ENCODE measurements at places on chromosomes 5 and 9.

DNA sequence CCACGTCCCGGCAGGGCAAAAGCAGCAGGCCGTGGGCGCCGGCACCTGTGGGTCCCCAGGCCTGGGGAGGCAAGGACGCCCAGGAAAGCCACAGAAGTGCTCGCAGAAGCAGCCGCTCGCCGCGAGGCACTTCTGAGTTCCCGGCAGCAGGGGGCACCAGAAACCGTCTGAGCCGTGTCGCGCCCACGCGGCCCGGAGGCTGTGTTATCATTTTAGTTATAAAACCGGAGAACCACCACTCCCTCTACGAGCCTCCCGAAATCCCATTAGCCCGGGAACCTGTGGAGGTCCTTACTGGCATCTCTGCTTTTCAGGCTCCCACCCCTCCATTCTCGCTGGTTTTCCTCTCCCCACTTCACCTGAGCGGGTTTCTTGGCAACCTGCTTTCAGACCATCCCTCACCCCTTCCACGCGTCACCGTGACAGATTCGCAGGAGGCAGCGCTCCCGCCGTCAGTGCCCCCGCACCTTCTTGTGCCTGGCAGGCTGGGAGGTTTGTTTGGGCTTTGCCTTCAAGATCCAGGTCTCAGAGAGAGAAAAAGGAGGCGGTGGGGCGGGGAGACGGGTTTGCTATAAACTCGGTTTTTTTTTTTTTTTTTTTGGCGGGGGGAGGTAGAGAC is 2.3 kb downstream of the GDNF start:
- no peak for DNase-seq

GRCh38 chr9:114016101-114016500 is 62.0 kb downstream of the AMBP start:
- DNase-seq: no peak

DNA sequence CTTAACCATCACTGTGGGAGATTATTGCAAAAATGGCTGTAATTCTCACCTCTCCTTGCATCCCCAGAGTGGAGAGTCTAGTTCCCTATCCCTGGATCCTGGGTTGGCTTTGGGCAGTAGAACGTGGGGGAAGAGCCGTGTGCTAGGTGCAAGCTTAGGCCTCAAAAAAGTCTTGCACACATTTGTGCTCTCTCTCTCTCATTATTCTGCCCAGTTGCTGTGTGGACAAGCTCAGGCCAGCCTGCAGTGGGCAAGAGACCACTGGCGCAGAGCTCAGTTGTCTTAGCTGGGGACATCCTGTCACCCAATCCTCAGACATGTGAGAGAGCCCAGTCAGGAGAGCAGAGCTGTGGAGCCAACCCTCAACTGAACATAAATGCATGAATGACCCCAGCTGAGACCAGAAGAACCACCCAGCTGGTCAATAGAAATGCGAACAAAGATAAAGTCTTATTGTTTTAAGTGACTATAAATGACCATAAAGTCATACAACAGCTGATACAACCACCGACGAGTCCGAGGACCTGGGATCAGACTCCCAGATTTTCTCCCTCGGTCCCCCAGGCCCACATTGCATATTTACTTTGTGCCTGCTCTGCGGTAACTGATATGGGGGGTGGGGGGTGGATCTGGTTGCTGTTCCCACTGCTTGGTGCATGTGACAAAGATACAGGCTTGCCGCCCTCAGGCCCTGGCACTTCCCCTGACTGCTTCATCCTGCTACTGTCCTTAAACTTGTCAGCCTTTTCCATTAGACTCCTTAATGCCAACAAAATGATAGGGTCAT is 166.4 kb upstream of the MVB12B start:
- no peak for DNase-seq

DNA sequence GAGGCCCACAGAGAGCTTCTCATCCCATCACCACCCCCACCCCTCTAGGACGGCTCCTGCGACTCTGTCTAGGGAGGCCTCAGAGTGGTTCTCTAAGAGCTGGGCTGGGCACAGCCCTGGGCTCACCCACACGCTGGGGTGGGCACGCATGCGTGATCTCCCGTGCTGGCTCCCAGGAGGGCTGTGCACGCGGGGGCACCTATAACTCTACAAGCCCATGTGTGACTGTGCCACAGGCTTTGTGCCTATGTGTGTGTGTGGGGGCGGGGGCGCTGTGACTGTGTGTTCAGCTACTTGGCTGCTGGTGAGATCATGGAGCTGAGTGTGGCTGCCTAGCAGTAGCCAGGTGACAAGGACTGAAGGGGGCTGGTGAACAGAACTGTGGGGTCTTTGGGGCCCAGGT is 32.2 kb downstream of the NDUFA8 start:
- no peak for DNase-seq

GRCh38 chr5:180136630-180137381 is 65.2 kb upstream of the RNF130 start:
- no peak for DNase-seq

DNA sequence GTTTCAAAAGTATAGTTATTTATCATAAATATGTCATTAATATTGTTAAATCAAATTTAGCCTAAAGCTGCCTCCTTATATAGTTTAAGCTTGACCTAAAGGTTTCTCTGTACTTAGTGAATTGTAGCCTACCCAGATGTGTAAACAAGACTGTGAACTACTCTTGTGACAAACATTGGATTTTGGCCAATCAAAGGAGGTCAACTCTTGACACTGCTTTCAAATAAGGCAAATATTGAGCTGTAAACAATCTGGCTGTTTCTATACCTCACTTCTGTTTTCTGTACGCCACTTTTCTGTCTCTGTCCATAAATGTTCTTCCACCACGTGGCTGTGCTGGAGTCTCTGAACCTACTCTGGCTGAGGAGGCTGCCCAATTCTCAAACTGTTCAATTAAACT is 51.2 kb downstream of the FXN start:
- DNase-seq: peak; percentile 61

DNA sequence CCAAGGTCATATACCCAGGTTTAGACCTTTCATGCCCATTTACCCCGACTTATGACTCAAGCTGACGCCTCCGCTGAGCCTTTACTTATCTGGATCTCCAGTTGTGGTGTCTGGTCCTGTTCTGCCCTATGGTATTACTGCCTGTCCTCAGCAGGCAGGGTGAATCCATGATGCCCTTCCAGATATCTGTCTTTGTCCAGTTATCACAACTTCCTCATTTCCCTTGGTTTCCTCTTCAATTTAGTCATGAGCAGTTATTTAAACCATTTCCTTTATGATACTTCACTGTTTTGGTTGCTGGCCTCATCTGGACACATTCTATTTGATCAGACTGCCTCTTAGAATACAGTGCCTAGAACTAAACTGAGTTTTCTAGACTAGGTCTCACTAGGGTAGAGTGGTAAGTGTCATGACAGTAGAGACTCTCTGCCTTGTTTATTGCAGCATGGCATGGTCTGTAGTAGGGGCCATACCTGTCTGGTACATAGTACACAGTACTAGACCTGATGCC is 93.3 kb downstream of the MELK start:
- DNase-seq: no peak

GRCh38 chr9:106755736-106756135 is 107.2 kb upstream of the ZNF462 start:
- no peak for DNase-seq

GRCh38 chr5:156497804-156498208 is 170.8 kb downstream of the SGCD start:
- no peak for DNase-seq

GRCh38 chr9:33082128-33082527 is 5.7 kb upstream of the SMU1 start:
- DNase-seq: peak; percentile 81

DNA sequence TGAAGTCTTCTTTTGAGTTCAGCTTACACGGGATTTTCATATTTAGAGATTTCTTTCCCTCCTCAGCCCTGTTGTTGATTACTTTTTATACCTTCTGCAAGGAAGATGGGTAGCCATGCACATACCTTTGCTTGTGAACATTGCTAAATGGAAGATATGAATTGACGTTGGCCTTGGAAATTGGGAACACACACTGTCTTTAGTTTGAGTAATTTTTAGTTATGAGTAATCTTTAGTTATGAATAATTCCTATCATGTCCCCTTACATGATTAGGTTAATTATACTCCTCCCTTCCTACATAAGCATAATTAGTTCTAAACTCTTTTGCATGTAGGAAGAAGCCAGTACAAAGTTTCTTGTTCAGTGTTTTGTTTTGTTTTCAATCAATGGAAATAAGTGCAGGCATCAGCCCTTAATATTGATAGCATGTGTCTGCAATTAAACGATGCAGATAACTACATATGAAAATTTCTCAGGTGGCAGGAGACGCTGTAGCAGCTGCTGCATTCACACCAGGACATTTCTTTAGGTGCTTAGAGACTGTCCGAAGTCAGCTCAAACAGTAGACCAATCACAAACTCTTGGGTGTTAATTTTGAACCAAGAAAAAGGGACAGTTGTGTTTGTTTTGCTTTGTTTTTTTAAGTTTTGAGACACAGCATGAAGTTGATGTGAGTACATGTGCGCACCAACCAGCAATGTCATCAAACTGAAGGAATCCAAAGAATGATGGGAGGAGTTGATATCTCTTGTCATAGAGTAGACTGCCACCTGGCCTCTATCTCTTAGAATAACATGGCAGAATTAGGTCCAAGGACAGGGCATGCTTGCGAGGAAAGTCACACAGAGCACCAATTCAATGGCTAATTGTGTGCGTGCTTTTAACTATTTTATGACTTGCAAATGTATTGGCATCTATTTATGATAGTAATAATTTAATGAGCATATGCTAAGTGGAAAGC is 51.4 kb downstream of the SMARCA2 start:
- DNase-seq: peak; percentile 52

DNA sequence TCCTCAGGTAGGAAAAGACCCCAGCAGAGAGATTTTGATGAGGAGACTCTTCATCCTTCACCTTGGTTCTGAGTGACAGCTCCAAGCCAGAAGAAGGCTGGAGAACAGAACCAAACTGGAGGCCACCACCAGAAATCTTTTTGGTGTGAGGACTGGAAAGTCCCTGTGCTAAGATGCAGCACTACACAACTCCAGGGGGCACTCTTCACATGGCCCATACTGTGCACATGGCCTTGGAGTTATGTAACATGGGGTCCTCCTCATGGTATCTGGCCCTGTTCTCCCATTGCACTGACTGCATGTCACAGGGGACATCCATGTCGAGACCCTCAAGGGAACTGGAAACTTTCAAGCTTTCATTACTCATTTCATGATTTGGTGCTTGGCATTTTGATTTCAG is 17.3 kb upstream of the STX17 start:
- no peak for DNase-seq

GRCh38 chr5:154087260-154087659 is 48.5 kb downstream of the MFAP3 start:
- no peak for DNase-seq

DNA sequence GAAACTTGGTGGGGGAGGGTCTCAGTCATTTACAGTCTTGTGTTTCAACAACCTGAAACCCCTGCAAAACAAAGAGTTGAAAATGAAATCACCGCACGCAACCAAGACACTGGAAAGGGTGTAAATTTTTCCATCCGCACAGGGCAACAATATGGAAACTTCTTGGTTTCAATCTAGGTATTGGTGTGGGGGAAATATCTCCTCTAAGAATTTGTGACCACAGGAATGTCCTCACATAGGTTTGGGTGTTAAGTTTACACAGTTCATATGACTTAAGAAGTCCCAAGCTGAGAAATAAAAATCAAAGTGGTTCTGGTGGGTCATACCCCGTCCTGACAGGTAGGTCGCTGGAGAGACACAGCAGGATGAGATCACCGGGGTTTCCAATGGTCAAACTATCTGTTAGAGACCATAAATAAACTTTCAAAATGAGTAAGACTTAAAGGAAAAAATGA is 51.9 kb upstream of the PIP5K1B start:
- DNase-seq: no peak

DNA sequence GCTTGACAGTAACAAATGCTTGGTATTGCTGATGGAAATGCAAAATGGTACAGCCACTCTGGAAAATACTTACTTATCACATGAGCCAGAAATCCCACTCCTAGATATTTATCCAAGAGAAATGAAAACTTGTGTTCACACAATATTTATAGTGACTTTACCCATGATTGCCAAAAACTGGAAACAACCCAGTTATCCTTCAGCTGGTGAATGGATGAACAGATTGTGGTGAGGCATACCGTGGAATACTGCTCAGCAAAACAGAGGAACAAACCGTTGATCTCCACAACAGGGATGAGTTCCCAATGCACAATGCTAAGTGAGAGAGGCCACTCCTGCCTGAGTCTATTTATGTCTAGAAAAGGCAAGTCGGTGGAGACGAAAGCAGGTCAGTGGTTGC is 40.5 kb upstream of the LRRC14B start:
- DNase-seq: no peak

DNA sequence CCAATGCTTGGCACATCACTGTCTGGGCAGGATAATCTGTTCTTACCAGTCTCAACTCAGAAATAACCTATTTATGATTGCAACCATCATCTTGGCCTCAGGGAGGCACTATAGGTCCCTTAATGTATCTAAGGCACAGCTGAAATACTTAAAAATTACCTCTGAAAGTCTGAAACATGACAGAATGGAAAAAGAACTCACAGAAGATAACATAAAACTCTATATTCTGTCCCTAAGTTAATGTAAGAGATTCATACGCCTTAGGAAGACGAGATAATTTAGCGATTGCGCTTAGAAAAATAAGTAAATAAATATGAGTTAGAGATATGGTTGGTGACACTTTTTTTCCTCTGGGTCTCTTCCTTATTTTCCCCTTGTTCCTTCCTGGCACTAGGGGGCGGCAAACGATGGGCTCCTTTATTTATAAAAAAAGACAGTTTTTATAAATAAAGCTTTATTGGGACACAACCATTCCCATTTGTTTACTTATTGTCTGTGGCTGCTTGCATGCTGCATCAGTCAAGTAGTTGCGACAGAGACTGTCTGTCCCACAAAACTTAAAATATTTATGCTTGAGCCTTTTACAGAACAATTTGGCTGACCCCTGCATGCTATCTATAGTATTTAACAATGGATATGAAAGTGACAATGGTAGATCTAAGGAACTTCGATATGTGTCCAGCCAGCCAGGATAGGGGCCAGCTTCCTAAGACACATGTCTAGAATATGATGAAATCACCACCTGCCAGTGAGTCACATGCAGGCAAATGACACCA is 79.6 kb downstream of the PDE4D start:
- peak; percentile 30 for DNase-seq

DNA sequence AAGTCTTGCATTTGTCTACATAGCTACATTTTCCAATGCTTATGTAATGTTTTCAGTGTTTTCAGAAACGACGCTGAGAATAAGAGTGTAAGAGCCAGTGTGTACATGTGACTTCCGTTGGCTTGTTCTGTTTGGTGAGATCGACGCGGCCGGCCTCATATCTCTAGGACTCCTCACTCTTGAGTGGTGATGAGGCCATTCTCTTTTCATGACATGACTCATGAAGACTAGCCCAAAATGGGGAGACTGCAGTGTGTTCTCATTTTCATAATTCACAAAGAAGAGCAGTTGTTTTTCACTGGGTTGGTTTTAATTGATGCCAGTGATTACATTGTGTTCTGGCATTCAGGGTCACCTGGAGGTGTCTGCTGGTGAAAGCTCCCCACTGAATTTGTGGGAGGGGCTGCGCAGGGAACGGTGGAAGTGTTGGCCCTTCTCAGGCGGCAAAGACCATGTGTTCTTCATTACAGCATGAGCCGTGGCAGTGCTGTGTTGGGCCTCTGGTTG is 131.5 kb upstream of the OTULINL start:
- DNase-seq: no peak

- no peak for DNase-seq
These were observed 95.8 kb downstream of the LMNB1 start for GRCh38 chr5:126872561-126873354.

GRCh38 chr5:31554552-31554951 is 22.5 kb downstream of the C5orf22 start:
- no peak for DNase-seq

GRCh38 chr9:121213136-121213806 is 11.6 kb upstream of the RAB14 start:
- peak; percentile 77 for DNase-seq
